ENCODE measurements at places on chromosomes 3 and 15.

DNA sequence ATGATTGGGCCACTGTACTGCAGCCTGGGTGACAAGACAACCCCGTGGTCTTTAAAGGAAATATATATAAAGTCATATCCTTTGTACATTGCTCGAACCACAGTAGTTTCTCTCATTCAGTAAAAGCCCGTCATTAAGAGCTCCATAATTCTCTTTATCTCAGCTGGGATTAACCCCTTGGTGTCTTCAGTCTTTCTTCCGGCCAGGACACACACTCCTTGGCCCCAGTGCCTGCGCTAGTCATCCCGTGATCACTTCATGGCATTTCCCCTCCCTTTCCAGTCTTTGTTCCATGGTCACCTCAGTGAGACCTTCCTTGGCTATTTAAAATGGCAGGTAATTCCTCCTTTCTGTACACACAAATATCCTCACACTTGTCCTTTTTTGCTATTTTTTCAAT is 3.3 kb downstream of the RPL35A start:
- DNase-seq, result no peak

DNA sequence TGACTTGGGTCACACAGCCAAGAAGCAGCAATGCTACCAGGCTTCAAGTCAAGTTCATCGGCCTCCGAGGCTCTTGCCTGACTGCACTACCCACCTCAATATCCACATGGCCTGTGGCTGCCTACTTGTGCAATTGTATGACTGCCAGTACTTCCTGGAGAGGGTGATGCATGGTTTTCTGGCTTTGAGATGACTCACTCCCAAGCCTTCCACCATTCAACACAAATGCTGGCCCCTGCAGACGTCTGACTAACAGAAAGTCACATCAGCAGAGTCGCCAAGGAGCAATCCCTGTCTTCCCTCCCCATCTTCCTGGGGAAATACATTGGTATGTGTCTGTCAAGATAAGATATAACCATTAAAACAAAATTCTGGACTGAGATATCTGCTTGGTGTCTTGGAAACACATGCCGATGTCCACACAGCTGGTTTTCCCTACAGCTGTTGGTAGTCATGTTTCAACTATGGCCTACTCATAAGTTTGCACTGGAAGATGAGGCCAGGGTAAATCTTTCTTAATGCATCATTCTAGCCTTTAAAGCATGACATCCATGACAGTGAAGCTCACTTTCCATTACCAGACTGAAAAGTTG is 79.6 kb upstream of the SPATA12 start:
- DNase-seq, result no peak

DNA sequence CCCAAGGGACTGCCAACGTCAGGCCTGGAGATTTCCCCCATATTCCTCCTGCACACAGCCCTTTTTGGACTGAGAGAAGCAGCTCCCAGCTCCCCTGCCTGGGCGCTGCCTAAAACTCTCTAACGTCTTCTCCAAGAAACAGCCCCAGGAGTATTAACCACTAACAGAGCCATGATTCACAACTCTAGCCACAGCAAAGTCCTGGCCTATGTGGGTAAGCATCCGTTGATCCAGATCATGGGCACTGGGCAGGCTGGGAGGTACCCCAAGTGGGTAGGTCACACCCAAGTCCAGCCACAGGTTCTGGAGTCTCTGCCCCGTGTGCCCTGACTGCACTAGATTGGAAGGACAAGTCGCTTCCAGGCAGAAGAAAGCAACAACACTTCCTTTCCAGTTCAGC is 31.9 kb downstream of the NBEAL2 start:
- DNase-seq, result no peak

DNA sequence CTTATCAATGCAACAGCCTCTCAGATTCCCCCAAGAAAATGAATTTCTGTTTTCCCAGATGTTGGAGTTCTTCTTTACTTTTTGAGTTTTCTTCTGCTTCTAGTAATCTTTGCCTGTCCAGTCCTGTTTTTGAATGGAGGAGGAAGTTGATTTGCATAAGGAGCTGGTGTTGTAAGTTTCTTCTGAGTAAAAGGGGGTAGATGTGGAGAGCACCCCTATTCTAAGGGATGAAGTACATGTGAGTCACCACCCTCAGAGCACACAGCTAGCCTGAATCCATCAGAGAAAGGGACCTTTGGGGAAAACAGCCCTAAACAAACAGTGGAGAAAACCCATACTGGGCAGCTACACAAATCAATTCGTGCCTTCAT is 34.5 kb downstream of the ACAA1 start:
- no peak for DNase-seq

DNA sequence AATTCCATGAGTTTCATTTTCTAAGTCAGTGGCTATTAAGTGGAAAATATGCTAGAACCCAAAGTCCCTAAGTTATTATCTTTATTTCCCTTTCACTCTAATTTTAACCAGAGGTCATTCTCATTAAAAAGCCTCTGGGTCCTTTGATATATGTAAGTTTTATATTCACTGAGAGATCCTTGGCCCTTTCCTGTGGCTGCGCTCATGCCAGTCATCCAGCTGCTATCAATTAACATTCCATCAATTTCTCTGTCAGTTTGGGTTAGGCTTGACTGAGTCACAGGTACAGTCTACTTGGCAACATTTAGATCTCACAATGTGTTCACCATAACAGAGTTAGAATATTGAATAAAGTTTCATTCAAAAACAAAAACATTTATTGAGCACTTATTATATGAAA is 58.0 kb upstream of the FBN1 start:
- DNase-seq, result no peak

- DNase-seq, result no peak
These were observed 82.3 kb upstream of the MLF1 start for GRCh38 chr3:158488670-158489069.

DNA sequence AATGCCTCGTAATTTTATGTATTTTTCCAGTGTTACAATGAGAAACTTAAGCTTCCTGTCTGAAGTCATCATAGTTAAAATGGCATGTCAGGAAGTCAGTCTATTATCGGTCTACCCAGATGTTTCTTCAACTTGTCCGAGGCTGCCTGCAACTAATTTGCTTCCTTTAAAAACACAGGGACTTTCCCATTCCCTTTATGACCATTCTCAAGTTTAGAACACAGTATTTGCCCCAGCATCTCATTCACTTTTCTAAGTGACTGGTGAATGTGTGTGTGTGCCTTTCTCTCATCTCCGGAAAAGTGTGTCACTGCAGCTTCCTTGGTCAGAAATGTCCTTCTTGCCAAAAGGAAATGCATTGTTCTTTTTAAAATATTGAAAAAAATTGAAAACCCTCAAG is 466.6 kb downstream of the RAP2B start:
- DNase-seq, result no peak
